ENCODE measurements at places on chromosomes 4 and X.

DNA sequence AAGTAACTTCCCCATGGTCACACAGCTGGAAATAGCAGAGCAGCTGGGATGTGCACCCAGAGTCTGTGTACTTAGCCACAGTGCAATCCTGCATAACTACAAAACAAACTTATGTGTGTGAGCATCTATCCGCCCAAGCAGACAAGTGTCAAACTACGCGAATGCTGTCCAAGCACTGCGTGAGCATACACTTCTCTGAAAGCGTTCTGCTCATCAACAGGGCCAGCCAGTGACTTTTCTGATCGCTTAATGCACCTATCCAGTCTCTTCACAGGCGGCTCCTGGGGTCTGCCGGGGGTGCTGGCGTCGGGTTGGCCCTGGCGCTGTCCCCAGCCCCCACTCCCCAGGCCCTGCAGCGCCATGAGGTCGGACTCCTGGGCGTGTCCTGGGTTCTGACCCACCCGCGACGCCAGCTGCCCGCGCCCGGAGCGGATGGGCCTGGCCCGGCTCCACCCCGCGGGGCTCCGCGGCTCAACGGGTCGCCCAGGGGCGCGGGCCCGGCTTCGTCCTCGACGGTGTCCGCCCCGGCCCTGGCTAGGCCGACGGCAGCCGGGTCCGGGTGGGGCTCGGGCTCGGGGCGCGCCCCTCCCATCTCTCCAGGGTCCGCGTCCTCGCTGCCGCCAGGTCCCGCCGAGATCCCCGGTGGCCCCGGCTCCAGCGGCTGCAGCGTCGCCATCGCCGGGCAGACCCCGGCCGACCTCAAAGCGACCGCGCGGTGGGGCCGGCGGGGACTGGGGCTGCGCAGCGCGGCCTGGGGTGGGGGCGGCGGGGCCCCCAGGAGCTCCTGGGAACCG is 1.3 kb upstream of the ZNF141 start:
- DNase-seq: peak; percentile 33

GRCh38 chr4:174375422-174375821 is 91.7 kb downstream of the CEP44 start:
- DNase-seq: no peak

GRCh38 chr4:185244763-185245162 is 35.4 kb downstream of the SNX25 start:
- no peak for DNase-seq

DNA sequence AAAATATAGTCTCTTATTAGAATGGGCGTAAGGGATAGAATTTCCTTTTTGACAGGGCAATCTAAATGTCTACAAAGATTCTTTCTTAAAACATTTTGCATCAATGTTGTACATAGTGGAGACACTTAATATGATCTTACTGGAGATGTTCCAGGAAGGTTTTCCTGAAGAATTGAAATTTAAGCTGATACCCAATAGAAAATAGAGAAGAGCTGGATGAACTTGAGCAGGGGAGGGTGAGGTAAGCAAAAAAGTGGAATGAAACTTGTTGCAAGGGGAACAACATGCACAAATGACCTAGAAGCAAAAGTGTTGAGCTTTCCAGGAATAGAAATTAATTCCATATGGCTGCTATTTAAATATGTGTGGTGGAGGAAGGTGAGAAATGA is 19.7 kb downstream of the SLAIN2 start:
- no peak for DNase-seq

- no peak for DNase-seq
Observed at GRCh38 chr4:81040012-81040659, 9.6 kb downstream of the BMP3 start.

GRCh38 chr4:125266901-125267604 is 47.7 kb upstream of the FAT4 start:
- DNase-seq: no peak

DNA sequence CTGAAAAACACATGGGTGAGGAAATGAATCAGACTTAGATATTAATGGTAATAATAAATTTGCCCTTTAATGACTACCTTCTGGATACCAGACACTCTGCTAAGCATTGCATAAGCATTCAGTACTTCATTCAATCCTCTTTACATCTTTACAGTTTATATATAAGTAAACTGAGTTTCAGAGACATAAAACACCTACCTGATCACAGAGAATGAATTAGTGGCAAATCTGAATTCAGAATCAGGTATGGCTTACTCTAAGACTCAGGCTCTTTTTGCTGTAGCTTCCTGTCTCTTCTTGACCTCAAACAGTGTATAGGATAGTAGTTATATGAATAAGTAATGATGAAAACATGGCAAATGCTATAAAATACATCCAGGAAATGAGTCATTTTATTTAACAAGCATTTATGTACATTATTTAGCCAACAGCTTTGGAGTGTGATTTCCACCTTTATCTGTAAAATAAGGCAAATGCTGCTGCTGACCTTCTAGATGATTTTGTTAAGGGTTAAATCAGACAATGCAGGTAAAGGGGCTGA is 83.9 kb downstream of the VEGFC start:
- no peak for DNase-seq

DNA sequence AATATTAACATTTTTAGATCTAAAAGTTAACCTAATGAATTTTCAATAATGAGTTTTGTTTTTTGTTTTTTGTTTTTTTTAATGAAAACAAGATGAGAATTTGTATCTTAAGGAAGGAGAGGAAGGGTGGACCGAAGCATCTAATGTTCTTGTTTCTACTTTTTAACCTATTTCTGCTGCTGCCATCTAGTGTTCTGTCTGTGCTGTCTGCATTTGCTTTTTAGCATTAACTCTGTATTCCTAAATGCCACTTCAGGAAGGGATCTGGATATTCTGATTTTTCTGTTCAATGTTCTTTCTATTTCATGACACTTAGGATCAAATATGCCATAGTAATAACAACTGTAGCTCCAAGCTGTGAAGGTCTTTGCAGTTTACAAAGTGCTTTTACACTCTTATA is 161.7 kb downstream of the BRWD3 start:
- no peak for DNase-seq

GRCh38 chr4:168832763-168833575 is 177.1 kb downstream of the CBR4 start:
- peak; percentile 37 for DNase-seq

DNA sequence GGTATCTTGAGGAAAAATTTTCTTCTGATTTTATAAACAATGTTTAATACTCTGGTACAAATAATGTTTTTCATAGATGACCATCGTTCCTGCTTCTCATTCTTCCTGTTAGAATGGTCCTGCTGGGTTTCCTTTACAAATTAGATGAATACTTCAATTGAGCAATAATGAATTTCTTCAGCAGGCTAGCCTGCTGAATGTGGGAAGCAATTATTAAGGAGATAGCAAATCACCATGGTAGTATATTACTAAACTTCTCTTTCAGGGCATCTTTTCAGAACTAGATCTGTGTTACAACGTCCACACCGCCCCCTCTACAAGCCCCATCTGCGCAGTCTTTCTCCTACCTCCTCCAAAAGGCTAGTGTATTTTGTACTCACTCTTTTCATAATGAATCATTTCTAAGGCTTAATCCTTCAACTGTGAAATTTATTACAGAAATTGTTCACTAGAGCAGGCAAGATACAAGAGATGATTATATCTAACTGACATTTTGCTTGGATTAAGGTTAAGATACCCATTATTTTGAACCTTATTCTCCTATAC is 38.4 kb downstream of the GPRIN3 start:
- DNase-seq: no peak

Measured in activated T-cell treated with anti-CD3 and anti-CD28 coated beads, Interleukin-2, amount 50 U/mL, for 24 hours (primary cell).